Bronchial epithelial cell (primary cell): ENCODE measurements at places on chromosomes 6 and 20.

- DNase-seq: no peak
These were observed 96.2 kb downstream of the RPP40 start for GRCh38 chr6:4907602-4908001.

DNA sequence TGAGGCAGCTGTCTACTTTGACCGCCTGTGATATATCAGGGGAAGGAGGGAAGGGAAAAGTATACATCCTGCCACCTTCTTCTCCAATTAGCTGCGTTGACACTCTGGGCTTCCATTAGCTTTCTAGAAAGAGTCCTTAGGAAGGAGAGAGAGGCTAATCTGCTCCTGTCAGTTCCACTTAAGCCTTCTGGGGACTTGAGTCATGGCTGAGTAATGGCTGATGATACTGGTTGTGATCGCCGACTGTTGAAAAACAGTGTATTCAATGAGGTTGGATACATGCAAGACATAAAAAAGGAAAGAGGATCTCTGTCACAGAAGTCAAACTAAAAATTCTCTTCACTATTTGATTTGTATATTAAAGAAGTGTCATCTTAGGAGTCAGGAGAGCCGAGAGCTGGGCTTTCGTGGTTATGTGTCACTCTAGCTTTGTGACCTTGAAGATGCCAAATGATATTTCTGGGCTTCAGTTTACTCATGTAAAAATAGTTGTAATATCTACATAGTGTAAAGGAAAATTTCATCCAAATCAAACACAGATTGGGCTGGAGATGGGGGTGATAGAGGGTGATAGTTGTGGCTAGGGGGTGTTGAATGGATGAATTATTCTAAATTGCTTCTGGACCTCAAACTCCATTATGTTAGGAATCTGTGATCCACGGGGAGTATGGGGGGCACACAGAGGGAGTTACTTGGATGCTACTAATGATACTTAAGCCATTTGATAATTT is 189.0 kb downstream of the UST start:
- DNase-seq: peak; percentile 92

GRCh38 chr20:29497261-29497671 is 1760.2 kb upstream of the DEFB115 start:
- DNase-seq: peak; percentile 3

DNA sequence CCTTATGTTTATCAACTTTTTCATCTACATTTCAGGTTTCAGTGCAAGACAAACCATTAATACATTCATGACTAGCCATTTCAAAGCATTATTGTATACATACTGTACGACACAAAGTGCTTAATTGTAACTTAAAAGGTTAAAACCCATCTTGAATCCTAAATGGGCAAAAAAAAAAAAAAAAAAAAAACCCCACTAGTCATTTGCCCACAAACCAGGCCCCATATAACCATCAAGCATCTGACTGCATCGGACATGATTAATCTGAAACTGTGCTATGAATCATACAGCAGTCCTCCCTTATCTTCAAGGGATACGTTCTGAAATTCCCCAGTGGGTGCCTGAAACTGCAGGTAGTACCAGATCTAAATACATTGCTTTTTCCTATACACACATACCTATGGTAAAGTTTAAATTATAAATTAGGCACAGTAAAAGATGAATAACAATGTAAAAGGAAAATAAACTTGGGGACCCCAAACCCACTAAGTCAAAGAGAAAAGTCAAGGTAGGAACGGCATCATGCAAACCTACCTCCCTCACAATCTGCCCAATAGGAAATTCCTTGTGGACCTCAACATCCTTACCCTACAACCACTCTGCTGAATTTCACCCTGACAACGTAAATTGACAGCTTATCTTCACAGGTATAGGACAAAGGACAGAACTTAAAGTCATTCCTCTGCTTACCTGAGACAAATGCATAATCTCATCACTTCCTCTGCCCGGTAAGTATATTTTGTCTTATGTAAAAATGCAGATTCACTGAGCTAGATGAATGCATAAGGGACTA is 14.3 kb downstream of the B4GALT5 start:
- DNase-seq: peak; percentile 94

DNA sequence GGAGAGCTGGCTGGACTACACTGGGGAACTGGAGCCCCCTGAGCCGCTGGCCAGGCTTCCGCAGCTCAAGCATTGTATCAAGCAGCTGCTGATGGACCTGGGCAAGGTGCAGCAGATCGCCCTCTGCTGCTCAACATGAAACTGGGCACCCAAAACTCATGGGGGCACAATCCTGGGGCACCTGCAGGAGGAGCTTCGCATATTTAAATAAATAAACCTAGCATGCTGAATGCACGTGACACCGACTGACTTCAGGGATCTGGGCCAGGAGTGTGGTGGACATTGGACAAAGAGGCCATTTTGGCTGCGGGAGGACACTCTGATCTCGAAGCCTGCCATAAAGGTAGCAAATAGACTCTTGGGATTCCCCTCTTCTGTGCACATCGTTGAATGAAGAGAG is 6.8 kb downstream of the SCAND1 start:
- DNase-seq: peak; percentile 31

DNA sequence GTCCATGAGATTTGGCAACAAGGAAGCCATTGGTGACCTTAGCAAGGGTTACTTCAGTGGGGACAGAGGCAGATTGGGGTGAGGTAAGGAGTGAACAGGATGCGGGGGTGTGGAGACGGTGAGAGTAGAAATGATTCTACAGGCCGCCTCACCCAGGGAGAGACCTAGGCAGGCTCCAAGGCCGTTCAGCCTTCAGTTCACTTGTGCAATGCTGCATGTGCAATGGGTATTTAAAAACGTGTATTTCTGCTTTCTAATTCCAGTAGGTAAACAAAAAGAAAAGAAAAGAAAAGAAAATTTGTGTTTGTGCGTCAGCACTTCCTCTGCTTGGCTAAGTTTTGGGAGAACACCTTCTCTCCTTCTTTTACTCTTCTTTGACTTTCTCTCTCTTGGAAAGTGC is 56.8 kb downstream of the BANF2 start:
- DNase-seq: no peak

GRCh38 chr6:30770592-30770991 is 26.2 kb upstream of the IER3 start:
- no peak for DNase-seq

GRCh38 chr6:106702451-106703110 is 73.2 kb downstream of the QRSL1 start:
- DNase-seq: no peak

DNA sequence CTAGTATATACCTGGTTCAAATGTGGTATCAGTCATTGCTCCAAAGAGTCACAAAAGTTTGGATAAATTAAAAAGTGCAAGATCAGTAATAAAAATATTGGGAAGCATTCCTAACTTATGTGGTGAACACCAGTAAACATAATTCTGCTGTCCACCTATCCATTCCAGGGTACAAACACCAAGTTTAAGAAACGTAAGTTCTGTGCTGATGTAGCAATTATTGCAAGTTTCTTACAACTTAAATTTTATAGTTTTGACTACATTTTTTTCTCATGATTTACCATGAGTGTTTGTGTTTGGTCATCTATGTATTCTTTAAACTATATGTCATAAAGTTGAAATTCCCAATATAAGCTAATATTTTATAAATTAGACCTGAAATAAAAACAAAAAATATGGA is 255.0 kb upstream of the THEMIS start:
- no peak for DNase-seq

GRCh38 chr20:15546525-15547023 is 1026.7 kb downstream of the KIF16B start:
- no peak for DNase-seq
